ENCODE measurements at places on chromosomes 6 and 20.

GRCh38 chr20:58895448-58896180, 43.1 kb downstream of the GNAS start:
- no peak for DNase-seq

DNA sequence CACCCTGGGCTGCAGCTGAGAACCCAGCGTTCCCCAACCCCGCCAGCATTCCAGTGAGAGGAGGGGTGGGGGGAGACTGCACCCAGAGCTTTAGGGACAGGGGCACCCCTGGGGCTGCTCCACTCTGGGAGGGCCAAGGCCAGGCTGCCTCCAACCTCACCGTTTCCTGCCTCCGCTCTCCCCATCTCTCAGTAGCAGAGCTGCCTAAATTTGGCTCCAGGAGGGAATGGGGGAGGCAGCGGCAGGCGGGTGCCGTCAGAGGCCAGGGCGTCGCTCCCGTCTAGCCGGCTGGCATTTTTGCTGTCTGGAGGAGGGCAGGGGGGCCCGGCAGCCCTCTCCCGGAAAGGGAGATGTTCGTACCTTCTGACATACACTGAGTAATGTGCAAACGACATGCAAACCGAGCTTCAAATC, 46.6 kb downstream of the NOL4L start:
- no peak for DNase-seq

DNA sequence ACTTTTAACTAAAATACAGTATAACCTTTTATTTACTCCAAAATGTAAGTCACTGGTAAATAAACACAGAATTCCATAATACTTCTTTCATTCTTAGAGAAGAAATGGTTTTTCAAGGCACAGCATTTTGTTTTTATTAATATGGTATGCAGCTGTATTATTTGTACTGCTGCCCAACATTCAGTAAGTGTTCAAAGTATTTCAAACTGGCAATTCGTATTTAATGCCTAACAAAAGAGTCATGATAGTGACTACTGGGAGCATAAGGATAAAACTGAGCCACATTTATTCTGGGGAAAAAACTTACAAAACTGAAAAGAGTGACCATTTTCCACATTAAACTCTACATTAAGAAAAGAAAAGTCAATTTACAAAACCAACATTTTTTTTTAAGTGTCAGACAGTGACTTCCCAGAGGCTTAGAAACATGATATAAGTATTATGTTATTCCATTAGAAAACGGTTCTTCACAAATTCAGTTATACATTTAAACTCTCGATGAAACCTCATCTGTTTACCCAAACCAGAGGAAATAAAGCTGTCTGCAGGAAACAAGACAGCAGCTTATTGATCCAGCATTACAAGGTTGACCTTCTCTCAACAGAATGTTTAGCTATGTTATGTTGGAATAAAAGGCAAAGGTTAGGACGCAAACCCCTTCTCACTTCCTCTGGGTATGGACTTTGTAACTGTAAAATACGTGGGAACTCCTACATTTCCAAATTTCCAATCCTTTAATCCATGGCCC, 24.3 kb downstream of the EPB41L2 start:
- no peak for DNase-seq

DNA sequence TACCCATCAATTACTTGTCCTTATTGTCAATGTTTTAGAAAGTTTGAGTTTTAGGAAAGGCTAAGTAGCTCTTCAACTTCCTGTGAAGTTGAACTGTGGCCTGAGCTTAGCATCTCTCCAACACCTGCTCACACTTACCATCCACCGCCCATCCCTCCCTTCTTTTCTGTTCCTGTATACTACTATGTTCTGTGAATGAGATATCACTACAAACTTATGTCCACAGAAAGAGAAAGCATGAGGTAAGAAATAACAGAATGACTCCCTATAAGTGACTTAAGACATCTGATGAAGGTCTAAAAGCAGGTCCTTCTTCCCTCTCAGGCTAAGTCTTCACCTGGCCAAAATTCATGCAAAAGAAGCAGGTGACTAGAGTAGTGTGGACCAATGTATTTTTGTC, 246.3 kb upstream of the PREP start:
- no peak for DNase-seq

DNA sequence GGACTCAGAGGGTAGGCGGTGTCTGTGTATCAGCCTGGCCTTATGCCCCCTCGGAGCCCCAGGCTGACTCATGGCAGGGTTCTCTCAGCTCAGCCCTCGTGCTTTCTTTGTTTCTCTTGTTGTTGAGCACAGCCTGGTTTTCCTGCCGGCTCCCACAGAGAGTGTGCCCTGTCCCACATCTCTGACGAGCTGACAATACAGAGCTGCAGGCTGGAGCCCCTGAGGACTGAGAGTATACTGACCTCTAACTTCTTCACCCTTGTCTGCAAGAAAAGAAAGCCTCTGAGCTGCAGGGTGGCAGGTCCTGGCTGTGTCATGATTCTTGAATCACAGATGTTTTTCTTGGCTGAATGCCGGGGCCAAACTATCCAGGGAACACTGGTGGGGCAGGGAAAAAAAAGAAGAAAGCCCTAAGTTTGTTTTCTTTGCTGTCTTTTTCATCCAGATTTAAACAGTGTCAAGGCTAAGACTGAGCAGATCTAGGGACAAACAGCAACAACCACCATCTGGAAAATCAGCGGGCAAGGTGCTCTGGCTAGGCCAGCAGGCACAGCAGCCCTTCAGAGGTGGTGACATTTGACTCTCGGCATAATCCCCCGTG, 63.3 kb upstream of the ZNF133 start:
- no peak for DNase-seq

GRCh38 chr6:168844821-168845609, 404.0 kb downstream of the SMOC2 start:
- no peak for DNase-seq

- peak; percentile 59 for DNase-seq
These were observed 48.8 kb downstream of the PLN start for GRCh38 chr6:118596774-118597320.

DNA sequence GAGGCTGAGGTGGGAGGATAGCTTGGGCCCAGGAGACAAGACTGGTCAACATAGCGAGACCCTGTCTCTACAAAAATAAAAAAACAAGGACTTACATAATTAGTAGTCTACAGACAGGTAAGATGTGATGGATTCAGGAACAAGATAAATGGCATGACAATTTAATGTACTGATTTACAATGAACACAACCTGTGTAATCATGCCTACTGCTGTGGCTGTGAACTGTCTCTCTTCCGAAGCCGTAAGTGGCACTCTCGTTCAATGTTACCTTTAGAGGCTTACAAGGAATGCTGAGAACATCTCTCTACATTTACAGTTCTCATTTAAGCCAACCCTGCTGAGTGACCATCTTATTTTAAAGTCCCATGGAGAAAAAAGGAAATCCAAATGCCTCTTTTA, 134.8 kb upstream of the PRDM1 start:
- DNase-seq, result no peak

DNA sequence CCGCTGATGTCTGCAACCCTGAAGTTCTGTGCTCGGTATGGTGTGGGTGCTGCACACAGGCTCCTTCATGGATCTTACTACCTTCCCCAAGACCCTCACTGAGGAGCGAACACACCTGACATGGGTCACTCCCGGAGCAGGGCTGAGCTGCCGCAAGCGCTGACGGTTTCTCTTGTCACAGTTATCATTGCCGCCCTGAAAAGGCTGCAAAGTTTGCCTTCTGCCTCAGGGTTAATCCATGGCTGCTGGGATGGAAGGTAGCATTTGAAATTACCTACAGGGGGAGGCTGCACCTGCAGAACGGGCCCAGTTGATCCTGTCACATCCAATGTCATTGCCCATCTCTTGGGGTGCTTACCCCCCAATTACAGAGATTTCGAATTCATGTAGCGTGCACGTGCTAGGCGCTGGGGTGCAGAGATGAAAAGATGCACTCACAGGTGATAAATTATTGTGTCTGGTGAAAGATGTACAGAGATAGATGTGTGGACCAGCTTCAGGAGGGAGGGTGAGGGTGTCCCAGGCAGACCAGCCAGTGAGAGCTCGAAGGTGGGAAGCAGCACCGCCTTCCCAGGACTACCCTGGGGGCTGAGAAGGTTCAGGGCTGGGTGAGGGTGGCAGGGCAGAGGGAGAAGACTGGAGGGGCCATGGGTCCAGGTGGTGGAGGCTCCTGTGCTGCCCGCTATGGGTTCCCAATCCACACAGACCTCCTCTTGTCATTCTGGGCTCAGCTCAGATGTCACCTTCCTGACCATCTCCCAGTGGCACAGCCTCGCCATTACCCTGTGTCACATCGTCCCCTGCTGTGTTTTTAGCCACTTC, 120.1 kb downstream of the SYCP2 start:
- no peak for DNase-seq

DNA sequence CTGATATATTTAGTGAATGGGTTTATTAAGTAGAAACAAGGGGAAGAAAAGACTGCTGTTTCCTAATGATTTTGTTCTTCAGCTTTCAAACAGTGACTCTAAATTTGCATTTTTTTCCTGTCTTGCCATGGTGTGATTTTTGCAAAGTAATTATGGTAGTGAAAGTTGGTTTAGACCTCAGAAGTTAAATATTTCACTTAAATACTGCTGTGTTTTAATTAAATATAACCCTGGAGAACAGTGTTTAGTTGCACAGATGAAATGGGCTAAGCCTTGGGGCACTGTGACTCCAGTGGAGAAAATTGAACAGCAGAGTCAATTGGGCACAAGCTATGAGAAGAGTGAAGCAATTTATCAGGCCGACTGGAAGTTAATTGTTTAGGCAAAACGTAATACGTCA, 111.1 kb upstream of the MCHR2 start:
- DNase-seq, result no peak

DNA sequence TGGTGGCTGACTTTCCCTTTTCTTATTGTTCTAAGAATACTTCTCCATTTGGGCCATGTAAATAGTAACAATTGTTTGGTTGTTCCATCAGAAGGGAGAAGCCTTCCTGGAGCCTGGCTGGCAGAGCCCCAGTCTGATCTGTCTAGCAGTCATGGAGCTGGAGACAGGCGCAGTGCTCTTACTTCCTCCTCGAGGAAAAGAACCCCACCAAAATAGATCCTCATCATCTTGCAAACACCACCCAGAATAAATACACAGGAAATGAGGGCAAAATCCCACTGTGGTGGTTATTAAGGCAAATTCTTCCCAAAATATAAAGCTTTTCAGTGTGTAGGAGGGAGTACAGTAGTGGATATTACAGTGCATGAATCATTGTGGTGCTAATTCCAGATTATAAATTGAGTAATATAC, 195.1 kb upstream of the SGK1 start:
- DNase-seq, result peak; percentile 67

GRCh38 chr20:61754976-61755778, 310.5 kb downstream of the TAF4 start:
- DNase-seq, result no peak

- DNase-seq, result no peak
These were observed 50.0 kb downstream of the IL20RA start for GRCh38 chr6:136994782-136995181.

DNA sequence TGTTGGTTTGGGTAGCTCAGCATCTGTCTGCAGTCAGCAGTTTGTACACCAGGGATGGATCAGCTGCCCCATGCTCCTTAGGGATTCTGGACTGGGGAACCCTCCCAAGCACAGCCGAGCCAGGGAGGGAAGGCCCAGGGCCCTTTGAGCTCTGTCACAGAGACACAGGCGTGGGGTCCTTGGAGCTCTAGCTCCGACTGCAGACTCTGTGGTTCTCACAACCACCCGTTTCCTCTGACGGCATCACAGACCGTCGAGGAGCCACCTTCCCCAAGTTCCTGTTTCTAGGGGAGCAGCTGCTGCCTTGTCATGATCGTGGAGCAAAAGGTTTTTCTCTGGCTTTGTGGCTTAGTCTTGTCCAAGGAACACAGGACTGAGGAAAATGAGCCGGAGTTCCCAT, at the start of gene SLA2:
Gene SLA2 (minus strand): TSS at position 199 of the 400 bp plus-strand sequence. CDS start 4,861 bp downstream, outside the sequence.
- peak; percentile 73 for DNase-seq

- DNase-seq, result peak; percentile 36
These were observed 35.5 kb upstream of the AFDN start for GRCh38 chr6:167791091-167791779.

DNA sequence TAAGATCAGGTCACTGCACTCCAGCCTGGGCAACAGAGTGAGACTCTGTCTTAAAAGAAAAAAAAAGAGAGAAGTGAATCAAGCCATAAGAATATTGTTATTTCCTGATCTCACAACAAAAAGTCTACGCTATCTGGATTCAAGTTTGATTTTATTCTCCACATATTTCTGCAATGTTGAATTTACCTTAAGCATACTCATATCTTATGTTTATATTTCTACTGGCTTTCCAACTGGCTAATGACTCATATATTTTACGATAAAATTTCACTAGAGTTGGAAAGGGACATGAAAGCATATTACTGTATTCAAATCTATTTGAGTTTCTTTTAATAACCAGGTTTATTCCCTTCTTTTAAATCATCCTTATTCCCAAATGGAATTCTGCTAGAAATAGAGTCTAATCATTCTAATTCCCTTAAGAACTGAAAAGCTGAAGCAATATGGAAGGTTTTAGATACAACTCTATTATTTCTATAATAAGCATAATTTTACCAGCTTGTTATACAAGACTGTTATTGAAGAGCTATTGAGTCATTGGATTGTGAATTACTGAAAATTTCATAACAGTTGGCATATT, 276.9 kb upstream of the HS3ST5 start:
- no peak for DNase-seq

- DNase-seq, result no peak
These were observed 1.9 kb downstream of the BPIFB1 start for GRCh38 chr20:33284937-33285336.

GRCh38 chr20:3786126-3786484, 435 bp downstream of the CENPB start:
- DNase-seq, result peak; percentile 48

DNA sequence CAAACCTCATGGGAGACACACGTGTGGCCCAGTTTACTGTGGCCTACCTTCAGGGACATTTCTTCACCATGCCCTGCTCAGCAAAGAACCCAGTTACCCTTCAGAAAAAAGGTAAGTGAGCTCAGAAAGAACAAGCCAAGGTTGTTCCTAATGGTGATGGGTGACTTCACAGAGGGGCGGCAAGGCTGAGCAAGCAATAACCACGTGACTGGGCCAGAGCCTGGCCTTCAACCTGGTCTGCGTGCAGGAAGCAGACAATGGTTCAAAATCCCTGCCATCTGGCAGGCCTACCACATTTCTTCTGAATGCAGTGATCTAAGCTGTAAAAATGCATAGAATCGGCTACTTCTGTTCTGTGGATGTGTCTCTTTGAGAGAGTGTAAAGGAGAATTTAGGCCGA, 115.5 kb upstream of the CST7 start:
- no peak for DNase-seq

GRCh38 chr6:73727114-73727513, 31.1 kb downstream of the CD109 start:
- no peak for DNase-seq

- no peak for DNase-seq
These were observed 2.6 kb downstream of the SS18L1 start for GRCh38 chr20:62146019-62146755.

DNA sequence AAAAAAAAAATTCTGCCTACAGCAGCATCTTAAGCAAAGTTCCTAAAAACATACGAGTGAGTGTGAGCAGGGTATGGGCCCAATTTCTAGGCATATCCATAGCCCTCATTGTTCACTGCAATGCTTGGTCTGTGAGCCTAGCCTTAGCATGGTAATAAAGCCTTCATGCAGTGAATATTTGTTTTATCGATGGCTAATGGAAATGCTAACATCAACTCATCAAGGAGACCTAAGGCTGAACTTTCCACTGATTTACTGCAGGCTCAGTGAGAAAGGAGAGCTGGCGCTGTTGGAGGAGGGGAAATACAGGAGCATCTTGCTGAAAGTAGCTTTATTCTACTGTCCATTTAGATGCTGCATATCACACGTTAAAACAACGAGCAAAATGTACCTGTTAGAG, 139.6 kb upstream of the DTNBP1 start:
- DNase-seq, result no peak
